Astrocyte of the spinal cord (primary cell): ENCODE measurements at places on chromosomes 6 and 20.

DNA sequence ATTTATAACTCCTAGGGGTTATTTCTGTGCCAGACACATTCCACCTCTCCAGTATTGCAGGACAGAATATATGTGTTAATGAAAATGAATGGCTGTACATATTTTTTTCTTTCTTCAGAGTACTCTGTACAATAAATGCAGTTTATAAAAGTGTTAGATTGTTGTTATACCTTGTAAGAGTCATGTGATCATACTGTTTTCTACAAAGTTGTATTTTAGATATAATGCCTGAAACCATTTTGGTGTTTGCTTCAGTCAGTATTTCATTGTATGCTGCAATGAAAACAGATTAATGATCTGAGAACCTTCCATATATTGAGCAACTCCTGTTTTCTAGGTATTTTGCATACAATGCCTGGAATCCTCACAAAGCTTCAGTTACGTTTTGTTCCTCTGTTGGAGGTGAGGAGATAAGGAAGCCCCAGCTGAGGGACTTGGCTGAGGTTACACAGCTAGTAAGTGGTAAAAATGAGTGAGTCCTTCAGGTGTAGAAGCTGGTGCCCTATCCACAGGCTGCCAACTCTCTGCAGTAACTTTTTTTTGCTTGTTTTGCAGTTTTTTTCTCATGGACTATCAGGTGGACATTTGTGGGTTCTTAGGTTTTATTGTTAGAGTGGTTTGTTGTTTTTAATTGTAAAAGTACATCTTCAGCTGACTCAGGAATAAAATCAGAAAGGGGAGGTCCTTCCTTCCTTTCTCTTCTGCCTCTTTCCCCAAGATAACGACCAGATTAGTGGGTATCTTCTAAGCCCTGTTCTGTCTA, 11.6 kb downstream of the PDCD2 start:
- no peak for DNase-seq

DNA sequence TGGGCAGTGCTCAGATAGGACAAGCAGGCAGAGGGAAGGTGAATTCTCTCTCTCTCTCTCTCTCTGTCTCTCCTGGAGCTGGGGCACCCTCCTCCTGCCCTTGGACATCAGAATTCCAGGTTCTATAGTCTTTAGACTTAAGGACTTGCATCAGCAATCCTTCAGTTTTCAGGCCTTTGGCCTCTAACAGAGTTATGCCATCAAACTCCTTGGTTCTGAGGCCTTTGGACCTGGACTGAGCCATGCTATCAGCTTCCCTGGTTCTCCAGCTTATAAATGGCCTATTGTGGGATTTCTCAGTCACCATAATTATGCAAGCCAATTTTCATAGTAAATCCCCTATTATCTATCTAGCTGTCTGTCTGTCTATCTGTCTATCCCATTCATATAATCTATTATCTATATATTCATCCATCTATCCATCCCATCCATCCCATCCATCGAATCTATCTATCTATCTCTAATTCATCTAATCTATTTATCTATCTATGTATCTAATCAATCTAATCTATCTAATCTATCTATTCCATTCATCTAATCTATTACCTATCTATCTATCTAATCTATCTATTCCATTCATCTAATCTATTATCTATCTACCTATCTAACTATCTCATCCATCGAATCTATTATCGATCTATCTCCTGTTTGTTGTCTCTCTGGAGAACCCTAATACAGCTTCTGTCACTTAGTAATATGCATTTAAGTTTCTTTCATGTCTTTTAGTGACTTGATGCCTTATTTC, 48.2 kb upstream of the HIVEP1 start:
- DNase-seq, result no peak

DNA sequence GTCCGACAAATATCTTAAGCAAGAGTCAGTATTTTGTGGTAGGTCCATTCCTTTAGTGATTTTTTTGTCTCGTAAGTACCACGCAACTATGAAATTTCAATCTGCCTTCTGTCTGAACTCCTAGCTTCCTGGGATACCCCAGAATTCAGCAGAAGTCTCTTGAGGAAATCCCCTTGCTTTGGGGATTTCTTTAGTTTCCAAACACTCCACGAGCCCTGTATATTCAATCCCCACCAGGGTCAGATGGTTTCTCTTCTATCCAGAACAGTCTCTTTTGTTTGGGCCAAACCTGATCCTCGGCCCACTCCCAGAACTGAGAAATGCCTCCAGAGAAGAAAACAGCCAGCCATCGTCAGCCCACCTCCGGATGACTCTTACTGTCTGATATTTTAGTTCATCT, 113.0 kb downstream of the CHD6 start:
- DNase-seq, result no peak

GRCh38 chr6:31935021-31935420, 7.5 kb downstream of the C2 start:
- no peak for DNase-seq

- DNase-seq, result no peak
Measured at GRCh38 chr6:163712981-163713380, 298.5 kb downstream of the QKI start.
